ENCODE measurements at places on chromosomes 1 and 21.

- no peak for DNase-seq
Measured at GRCh38 chr1:59126366-59126765, 170.5 kb upstream of the FGGY start.

DNA sequence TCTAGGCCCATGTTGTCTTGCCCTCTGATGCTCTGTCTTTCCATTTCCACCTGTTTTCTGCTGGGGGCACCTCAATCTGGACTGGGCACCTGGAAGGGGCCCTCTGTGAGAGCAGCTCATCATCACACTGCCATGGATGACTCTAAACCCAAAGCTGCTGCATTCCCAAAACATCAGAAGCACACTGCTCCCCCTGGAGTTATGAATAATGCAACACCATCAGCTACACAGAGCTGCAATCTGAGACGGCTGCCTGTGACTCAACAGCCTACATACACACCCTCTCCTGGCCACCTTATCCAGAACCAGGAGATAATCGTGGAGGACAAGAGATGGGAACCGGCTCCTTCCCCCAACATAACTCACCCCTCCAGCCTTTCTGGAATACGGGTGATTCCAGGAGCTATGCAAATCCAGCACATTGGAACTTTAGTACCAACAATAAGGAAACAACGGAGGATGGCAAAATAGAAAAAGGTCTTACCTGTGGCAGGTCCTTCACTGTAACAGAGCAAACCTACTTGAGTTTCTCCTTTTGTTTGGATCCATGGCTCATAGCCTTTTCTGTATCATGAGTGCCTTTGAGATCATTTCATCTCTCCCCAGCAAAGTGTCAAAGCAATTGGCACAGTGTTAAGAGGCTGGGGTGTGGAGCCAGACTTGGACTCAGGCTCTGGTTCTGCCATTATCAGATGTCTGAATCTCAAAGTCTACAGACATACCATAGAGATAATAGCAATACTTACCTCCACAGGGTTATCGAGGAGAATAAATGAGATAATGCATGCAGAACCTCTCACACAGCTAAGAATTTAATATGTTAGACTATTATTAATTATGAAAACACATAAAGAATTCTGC lies 29.3 kb downstream of the AK2 start:
- no peak for DNase-seq

GRCh38 chr1:230493264-230493663 lies 67.1 kb upstream of the PGBD5 start:
- DNase-seq, result no peak

- no peak for DNase-seq
Measured at GRCh38 chr1:220013497-220013896, 32.8 kb downstream of the EPRS1 start.

GRCh38 chr1:228772516-228773212 lies 37.4 kb downstream of the RHOU start:
- no peak for DNase-seq

- no peak for DNase-seq
Measured at GRCh38 chr1:5934058-5934884, 58.0 kb downstream of the NPHP4 start.

GRCh38 chr1:157504646-157505045 lies 47.7 kb downstream of the FCRL5 start:
- no peak for DNase-seq

- DNase-seq, result no peak
Measured at GRCh38 chr1:38785285-38786039, 74.1 kb downstream of the RRAGC start.

DNA sequence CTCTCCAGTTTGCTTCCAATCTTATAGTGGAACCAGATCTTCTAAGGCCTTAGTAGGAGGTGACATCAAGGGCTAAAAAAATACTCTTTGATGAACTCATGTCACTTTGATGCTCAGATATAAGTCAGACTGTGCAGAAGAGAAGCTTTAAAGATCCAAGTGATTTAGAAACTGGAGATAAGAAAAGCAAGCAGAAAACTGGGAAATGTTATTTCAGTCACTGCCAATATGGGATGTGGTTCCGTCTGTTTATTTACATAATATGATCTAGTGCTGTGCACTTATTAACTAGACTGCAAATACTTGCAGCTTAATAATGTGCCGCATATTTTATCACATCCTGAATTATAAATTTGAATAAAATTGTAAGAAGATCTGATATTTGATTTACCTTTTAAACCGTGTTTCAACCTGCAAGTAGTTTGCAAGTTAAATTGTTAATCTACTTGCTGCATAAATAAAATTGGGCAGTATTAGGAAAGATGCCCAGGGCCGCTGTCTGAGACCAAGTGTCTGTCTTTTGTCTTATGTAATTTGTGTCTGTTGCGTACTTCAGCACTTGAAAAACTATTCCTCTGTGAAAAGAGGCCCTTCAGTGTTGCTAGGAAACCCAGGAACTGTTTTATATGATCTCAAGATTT lies 29.6 kb downstream of the CXADR start:
- DNase-seq, result no peak

- no peak for DNase-seq
Measured at GRCh38 chr1:200907611-200908097, 13.0 kb downstream of the INAVA start.

DNA sequence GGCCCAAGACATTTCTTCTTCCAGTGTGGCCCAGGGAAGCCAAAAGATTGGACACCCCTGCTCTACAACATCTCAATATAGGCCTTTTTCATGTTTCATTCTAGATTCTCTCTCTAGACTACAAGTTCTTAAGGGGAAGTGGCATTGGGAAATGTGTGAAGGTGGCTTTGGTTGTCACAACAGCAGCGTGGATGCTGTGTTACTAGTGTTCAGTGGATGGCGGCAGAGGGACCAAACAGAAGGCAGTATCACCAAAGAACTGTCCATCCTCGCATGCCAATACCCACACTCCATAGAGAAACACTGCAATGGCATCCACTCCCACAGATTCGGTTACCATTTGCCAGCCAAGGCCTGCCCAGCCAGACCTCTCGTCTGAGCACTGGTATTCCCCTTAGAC lies 24.3 kb upstream of the IFNAR2 start:
- no peak for DNase-seq

- DNase-seq, result no peak
Measured at GRCh38 chr1:238738892-238739291, 647.5 kb upstream of the CHRM3 start.

- no peak for DNase-seq
Measured at GRCh38 chr1:240516069-240516468, 95.9 kb downstream of the GREM2 start.

- DNase-seq, result no peak
Measured at GRCh38 chr1:18681423-18681835, 50.8 kb downstream of the PAX7 start.

DNA sequence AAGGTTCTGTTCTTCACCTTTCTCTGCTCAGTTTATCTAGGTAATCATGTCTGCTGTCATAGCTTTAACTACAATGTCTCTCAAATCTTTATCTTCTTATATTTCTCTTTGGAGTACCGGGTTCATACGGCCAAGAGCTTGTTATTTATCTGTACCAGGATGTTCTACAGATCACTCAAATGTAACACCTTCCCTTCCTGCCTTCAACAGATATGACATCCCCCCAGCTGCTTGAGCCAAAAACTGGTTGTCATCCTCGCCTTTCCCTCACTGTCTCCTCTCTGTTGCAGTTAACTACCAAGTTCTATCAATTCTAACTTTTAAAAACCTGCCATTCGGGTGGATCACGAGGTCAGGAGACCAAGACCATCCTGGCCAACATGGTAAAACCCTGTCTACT lies 148.9 kb downstream of the PHTF1 start:
- DNase-seq, result no peak

GRCh38 chr1:209012443-209013196 lies 570.9 kb upstream of the CAMK1G start:
- DNase-seq, result no peak

DNA sequence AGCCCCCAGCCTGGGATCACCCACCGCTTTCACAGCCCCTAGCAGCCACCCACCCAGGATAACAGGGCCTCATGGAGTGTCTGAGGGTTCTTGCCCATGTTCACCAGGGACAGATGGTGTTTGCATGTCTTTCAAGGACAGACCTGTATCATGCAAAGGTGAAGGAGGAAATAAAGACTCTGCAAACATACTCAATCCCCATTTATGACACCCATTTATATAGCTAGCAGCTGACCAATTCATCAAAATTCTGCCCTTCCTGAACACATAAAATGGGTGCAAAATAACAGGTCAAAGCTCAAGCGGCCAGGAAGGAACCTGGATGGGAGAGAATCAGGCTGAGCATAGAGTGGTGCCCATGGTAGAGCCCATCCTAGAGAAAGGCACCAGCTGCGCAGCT lies 32.8 kb upstream of the LYPD8 start:
- no peak for DNase-seq

- DNase-seq, result no peak
Measured at GRCh38 chr1:62356257-62356835, 37.1 kb upstream of the KANK4 start.

- no peak for DNase-seq
Measured at GRCh38 chr21:39098696-39099200, 84.5 kb downstream of the PSMG1 start.

DNA sequence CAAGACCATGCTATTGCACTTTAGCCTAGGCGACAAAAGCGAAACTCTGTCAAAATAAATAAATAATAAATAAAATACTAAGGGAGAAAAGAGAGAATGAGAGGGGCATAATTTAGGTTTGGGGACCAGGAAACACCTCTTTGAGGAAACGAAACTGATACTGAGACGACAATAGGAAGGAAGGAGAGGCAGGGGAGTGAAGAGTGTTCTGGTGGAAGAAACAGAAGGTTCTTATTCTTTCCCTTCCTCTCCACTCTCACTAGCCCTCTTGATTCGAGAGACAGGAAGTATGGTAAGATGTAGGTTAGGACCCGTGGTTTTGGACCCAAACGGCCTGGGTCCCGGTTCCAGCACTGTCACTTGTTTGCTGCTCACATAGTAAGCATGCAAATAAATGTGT lies 1.6 kb upstream of the NKAIN1 start:
- DNase-seq, result no peak

DNA sequence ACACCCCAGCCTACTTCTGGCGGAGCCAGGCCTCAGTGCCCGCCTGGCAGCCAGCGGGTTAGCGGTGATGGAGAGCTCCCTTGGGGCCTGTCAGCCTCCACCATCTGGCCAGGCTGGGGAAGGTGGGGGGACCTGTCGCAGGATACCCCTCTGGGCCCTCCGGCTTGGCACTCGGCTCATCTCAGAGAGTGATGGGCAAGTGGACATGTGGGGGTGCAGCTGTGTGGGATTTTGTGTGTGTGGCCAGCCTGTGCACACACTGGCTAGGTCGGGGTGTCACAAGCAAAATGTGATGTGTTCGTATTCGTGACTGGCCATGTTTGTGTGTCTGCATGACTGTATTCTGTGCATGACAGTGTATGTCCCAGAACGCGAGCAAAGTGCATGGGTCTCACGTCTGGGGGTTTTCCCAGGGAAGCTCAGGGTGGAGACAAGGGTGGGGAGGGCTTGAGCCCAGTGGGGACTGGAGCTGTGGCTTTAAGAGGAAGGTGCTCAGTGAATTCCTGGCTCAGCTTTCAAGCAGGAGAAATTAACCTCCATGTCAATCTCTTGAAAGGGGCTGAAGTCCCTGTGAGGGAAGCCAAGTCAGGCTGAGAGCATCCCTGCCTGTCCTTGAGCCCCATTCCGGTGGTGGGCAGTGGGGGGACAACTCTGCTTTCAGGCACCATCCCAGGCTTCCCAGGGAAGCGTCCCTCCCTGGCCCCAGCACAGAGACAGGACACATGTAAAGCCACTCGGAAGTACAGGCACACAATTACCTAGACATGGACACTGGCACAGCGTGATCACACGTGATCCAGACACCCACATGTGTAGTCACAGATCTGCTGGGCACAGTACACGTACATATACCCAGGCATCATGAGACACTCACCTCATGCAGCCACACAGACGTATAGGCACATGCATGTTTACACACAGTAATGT lies 21.1 kb upstream of the ADGRB2 start:
- DNase-seq, result no peak

GRCh38 chr21:42850866-42851391 lies 28.4 kb downstream of the WDR4 start:
- no peak for DNase-seq

DNA sequence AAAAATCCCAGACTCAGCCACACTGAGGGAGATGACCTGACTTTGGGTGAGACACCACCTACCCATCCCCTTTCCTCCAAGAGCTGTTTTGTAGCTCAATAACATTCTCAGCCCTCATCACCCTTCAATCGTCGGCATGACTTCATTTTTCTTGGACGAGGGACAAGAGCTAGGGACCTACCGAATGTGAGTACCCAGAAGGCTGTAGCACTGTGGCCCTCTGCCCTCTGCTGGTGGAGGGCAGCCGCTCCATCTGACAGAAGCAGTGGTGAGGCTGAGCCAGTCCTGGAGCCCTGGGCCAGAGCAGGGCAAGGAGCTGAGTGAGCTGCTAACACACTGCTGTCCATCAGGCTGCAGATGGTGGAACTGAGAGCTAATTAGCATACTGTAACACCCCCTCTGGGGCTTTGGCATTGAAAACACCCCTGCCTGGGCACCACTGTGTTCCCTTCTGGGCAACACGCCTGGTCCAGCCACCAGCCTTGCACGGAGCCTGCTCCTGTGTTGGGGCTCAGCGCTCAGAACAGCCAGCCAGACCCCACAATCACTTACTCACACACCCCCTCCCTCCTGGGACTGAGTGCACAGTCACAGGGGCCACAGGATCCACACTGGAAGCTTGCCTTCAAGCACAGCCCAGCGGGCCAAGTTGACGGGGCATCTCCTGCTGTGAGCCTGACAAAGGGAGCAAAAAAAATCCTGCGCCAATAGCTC lies 18.3 kb upstream of the ALPL start:
- no peak for DNase-seq

GRCh38 chr1:90048043-90048442 lies 53.1 kb downstream of the ZNF326 start:
- DNase-seq, result no peak

GRCh38 chr1:235049217-235049616 lies 79.4 kb downstream of the TOMM20 start:
- DNase-seq, result no peak

GRCh38 chr1:168344517-168344916 lies 63.8 kb downstream of the TBX19 start:
- DNase-seq, result no peak

DNA sequence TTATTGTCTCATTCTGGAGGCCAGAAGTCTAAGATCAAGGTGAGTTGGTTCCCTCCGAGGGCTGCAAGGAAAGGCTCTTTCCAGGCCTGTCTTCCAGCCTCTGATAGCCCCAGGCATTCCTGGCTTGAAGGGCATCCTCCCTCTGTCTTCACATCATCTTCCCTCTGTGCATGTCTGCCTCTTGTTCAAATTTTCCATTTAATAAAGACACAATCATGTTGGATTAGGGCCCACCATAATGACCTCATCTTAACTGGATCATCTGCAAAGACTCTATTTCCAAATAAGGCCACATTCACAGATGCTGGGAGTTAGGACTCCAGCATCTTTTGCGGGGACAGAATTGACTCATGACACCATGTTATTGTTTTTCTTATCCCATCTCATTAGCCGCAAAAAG lies 24.5 kb downstream of the HUNK start:
- DNase-seq, result no peak
